ENCODE measurements at places on chromosomes 5 and 9.

GRCh38 chr9:130500340-130501180 lies 55.8 kb downstream of the ASS1 start:
- DNase-seq: no peak

DNA sequence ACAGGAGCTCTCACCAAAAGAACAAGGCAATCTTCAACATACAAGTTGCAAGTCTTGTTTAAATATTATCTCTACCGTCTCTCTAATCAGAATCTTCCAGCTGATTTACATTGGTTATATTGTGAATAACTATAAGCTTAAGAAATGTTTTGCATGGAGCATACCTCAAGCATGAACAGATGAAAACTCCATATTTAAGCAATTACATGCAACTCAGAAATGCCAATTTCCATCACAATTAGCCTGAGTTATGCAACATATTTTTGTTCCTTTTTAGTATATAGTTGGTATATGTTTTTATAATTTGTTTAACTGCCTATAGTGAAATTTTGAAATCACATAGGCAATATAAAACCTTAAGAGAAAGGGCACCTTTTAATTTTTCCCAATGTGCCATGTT lies 142.5 kb downstream of the DENND1A start:
- DNase-seq: no peak

GRCh38 chr9:129416821-129417539 lies 203.9 kb downstream of the C9orf50 start:
- no peak for DNase-seq

DNA sequence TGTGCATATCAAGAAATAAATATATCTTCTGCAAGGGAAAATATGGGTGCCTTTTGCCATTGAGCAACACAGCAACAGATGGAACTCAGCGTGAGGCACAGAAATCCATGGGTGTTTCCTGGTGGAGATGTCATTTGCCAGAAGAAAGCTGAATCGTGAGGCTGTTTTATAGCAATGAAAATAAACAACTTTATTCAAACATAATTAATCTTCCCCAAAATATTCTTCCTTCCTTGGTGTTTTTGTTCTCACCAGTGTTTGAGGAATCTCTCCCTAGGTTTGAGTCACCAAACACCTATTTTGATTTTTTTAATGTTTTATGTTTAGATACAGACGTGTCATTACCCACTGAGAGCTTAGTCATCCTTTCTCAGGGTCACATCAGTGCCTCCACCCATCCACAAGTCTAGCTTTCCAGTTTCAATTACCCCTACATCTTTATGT lies 65.8 kb upstream of the PAPPA start:
- no peak for DNase-seq

DNA sequence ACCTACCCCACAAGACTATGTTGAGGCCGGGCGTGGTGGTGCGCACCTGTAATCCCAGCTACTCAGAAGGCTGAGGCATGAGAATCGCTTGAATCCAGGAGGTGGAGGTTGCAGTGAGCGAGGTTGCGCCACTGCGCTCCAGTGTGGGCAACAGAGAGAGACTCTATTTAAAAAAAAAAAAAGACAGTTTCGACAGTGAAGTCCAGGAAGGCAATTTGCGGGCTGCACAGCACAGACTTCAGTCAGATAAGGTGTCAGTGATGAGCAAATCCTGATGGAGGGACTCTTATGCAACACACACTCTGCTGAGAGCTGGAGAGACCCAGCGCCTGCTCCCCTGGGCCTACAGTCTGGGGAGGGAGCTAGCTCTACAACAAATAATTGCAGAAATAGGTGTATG lies 14.2 kb downstream of the CCNJL start:
- no peak for DNase-seq

DNA sequence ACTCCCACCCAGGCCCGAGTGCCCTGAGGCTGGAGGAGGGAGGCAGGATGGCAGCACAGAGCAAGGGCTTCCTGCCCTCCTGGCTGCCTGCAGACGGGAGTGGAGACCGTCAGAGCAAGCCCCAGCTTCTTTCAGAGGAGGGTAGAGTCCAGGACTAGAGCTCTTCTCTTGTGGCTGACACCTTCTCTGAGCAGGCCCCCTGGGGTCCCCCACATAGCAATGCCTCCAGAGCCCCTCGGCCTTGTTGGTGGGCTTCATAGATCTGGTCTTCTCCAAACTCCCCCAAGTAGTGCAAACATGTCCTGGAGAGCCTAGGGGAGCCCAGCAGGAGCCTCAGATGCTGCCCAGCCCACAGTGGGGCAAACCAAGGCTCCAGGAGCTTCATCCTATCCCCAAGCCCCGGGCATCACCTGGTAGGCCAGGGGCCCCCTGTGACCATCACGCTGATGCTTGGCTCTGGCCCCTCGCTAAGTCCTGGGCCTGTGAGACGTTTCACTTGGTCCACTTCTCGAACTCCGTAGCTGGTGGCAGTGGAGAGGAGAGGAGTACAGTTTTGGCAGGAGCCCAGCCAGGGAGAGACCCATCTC lies 2.0 kb downstream of the MZB1 start:
- DNase-seq: no peak

- DNase-seq: no peak
These were observed 191.5 kb upstream of the CLINT1 start for GRCh38 chr5:158050421-158050820.

DNA sequence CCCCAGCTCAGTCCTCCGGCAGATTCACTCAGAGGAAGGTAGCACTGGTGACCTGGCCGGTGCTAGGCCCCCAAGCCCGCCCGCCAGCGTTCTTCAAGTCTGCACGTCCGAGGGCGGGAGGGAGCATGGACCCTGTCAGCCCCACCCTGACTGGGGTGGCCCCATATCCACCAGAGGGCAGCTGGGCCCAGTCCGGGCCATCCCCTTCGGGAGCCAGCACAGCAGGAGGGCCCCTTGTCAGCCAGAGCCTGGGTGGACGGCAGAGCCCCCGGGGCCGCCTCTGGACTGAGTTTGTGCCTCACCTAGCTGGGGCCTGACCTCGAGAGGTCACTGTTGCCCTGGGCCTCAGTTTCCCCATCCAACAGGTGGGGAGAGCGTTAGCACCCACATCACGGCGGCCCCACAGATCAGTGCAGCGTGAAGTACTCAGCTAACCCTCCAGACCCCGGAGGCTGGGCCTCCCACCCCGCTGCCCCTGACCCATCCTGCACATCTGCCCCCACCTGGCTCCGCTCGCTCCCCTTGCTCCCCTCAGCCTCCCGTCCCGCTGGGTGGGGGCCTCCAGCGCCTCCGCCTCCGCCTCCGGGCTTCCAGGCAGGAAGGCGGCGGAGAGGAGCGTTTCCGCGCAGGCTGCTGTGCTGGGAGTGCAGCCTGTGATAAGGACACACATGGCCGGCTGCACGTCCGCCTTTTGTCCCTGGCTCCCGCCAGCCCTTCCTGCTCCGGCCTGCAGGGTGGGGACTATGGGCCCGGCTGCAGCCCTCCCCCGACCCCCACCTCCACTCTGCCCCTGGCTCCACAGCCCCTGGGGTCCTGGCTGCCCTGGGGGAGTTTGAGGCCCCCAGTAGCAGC lies 16.6 kb upstream of the EGFL7 start:
- peak; percentile 93 for DNase-seq

- no peak for DNase-seq
These were observed 32.9 kb upstream of the DTWD2 start for GRCh38 chr5:119021149-119021732.

- peak; percentile 66 for DNase-seq
These were observed 113.3 kb upstream of the LPCAT1 start for GRCh38 chr5:1636981-1637638.

- no peak for DNase-seq
These were observed 35.4 kb downstream of the SHC3 start for GRCh38 chr9:89143266-89143665.

DNA sequence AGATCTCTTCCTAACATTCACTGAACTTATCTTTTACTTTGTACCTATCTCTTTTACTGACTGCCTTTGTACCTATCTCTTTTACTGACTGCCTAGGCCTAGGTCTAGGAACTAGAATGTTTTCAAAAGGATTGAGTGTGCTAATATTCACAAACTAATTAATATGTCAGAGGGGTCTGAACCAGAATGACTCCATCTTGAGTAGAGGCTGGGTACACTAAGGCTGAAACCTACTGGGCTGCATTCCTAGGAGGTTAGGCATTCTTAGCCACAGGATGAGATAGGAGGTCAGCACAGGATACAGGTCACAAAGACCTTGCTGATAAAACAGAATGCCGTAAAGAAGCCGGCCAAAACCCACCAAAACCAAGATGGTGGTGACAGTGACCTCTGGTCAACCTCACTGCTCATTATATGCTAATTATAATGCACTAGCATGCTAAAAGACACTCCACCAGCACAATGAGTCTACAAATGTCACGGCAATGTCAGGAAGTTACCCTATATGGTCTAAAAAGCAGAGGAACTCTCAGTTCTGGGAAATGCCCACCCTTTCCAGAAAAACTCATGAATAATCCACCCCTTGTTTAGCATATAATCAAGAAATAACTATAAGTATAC lies 2.5 kb upstream of the RHOBTB3 start:
- no peak for DNase-seq

- DNase-seq: no peak
These were observed 7.0 kb downstream of the NFIB start for GRCh38 chr9:14306672-14307660.

DNA sequence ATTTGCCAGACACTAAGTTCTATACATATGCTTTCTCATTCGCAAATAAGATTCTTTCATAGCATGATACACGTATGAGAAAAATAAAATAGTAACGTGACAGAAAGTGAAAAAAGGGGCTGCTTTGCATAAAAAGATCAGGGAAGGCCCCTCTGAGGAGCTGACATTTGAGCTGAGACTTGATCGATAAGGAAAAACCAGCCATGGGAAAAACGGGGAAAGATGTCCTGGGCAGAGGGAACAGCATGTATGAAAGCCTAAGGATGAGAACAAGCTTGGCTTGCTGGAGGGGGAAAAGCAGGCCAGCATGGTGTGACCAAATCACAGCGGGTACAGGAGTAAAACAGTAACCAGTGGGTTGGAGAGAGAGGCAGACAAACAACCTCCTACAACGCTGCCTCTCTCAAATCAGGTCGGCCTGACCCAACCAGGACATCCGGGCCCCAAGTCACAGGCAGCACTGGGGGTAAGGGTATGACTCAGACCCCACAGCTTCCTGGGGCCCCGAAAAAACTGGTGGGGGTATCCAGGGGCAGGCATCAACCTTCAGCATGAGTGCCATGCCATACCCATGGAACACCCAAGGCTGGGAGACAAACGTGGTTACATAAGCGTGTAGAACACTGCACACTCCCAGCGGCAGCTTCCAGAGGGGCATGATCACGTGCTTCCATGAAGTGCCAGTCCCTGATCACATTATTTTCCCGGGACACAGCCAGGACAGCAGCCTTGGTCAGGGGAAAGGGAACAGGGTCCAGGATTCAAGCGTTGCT lies 2.2 kb downstream of the TNIP1 start:
- DNase-seq: no peak

DNA sequence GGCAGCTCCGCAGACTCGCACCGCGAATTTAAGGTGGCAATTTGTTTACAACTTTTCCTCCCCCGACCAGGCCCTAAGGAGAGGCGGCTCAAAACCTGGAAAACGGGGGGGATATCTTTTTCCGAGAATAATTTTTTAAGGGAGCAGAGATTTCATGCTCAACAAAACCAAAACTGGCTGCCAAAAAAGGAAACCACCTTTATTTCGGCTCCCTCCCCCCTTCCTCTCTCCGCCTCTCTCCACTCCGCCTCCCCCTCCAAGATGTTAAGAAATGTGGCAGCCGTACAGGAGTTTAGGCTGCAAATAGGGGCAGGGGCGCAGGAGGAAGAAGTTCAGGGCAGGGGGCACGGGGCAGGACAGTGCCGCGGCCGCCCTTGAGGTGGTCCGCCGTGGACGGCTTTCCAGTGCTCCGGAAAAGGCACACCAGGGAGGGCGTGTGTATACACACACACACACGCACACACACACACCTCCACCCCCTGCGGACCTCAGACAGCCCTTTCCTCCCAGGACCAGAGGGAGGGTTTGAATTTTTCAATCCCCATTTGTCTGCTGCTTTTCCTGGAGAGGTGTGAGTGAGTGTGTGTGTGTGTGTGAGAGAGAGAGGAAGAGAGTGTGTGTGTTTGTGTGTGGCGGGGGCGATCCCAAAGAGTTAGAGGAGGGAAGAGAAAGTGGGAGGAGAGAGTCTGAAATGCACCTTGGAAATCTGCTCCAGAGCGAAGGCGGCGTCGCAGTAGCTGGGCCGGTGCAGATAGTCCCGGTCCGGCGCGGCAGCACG lies 9.1 kb downstream of the PTCH1 start:
- no peak for DNase-seq

- no peak for DNase-seq
These were observed 300.2 kb upstream of the PANK3 start for GRCh38 chr5:168879331-168879730.

- no peak for DNase-seq
These were observed 421.3 kb downstream of the BNC2 start for GRCh38 chr9:16449076-16449730.

GRCh38 chr5:60206234-60206633 lies 312.7 kb upstream of the PDE4D start:
- DNase-seq: no peak

DNA sequence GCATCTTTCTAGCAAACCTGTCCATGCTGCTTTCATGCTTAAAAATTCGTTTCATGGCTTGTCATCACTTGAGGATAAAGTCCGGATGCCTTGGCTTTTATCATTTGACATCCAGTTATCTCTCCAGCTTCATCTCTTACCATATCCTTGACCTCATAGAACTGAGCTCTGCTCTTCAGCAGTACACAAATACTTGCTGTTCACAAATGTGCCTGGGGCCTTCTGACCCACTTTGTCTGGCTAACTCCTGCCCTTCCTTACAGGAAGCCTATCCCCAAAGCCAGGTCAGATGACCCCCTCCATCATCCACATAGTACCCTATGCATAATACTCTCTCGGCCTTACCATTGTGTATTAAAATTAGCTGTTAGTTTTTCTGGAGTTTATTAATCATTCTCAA lies 249.1 kb downstream of the SAXO1 start:
- DNase-seq: no peak

DNA sequence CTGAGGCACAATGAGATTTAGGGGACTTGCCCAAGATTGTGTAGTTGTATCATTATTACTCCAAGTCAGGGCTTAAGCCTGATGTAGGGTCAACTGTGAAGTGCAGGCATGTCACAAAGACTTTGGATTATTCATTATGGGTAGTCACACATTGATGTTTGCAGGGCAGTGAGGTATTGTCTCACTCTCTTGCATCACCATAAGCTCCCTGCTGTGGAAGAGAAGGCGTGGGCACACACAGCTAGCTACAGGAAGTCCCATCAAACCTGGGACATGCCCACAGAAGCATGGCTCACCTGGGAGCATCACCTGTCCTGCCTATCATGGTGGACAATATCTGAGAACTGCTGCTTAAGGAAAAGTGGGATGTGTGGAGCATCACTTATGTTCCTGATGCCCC lies 42.1 kb downstream of the TMOD1 start:
- DNase-seq: no peak

GRCh38 chr9:78934880-78935279 lies 636.9 kb upstream of the TLE4 start:
- DNase-seq: no peak

DNA sequence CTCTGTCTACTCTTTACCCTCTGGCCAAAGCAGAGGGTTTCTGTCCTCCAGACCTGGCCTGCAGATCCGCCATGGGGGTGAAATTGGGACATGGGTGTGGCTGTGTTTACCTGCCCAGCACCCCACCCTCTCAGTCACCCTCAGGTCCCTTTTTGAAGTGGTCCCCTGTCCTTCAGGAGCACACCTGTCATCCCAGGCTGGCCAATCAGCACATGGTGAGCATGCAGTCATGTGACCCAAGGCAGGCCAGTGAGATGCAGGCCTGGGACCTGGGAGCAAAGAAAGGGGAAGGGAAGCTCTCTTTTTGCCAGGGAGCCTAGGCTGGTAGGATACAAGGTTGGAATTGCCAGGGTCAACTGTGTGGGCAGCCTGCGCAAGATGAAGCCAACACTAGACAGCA lies 28.3 kb upstream of the IER5L start:
- no peak for DNase-seq

Measured in cardiac septum (tissue), 1 donor.